ENCODE measurements at places on chromosomes 12 and 14.
A peak's percentile ranks its signal among the peaks of the same experiment; 100 is the strongest.

GRCh38 chr12:112196196-112196875 lies 71.0 kb downstream of the TRAFD1 start:
- DNase-seq = peak; percentile 42

DNA sequence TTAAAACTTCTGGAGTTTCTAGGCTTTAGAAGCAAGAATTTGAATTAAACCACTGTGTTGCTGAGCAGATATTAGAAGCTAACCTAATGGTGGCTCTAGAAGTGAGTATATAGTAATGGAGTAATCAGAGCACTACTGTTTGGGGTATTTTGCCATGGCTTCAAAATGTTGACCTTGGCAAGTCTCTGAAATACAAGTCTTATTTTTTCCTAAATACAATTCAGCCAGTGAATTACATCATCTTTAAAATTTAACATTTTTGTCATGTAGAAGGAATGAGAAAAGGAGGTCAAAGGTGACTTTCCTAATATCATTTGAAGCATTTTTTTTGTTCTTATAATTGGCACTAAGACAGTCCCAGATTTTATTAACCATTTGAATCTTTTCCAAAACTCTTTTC lies 25.2 kb downstream of the PMCH start:
- DNase-seq = no peak

- DNase-seq = no peak
These were observed 446.7 kb upstream of the TMEM132C start for GRCh38 chr12:127820271-127820670.

DNA sequence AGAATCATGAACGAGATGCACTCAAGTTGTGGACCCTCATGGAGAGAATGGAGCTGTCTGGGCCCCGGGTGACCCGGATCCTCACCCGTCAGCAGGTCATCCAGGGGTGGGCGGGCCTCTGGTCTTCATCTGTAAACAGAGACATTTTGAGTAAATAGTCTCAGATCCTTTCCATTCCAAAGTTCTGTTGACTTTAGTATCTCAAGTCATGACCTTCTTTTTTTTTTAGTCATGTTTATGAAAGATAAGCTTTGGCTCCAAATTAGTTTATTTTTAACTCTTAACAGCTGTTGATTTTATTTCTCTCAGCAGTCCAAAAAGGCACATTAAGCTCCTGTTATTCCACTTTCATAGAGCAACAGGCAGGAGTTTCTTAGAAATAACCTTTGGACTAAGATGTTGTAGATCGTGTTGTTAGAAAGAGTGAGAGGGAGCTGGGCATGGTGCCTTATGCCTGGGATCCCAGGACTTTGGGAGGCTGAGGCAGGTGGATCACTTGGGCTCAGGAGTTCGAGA lies 48.9 kb upstream of the AMN start:
- DNase-seq = no peak

DNA sequence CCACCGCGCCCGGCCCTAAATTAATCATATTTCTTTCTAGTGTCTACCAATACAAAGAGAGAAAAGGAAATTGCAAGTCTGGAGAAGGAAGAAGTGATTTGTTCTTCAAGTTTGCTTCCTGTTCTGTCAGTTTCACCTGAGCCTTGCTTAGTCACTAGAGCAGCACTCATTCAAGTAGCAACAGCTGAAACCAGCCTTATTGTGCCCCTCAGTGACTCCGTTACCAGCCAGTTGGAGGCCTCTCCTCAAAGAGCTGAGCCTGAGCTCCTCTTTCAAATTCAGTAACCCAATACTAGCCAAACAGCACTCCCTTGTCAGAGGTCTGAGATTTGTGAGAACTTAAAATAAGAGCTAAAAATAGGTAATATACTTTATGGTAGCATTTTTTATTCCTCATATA lies 17.4 kb downstream of the PAWR start:
- DNase-seq = no peak

- no peak for DNase-seq
These were observed 216.9 kb upstream of the PELI2 start for GRCh38 chr14:55901291-55901690.

DNA sequence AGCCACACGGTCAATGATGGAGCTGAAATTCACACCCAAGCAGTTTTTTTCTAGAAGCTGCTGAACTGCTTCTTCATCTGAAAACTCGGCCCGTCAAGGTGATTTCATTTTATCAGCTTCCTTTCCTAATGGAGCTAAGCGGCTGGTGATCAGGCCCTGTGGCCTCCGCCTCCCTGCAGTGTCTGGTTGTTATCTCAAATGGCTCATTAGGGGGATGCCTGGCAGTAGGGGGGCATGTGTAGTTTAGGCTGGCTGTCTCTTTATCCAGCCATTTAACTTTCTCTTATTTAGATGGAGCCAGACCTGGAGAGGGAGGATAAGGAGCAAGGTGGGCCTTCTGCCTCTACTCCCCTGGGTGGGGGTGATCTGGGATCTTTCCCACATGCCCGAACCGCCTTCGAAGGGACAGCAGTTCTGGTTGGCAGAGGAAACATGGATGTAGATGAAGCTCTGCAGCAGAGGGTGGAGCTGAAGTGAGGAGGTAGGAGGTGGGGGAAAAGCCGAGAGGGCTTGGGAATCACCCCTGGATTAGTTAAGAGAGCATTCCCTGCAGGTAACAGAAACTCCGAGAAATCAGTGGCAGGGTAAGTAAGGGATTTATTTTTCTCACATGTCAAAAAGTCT lies 64.4 kb downstream of the TGFB3 start:
- DNase-seq = no peak

DNA sequence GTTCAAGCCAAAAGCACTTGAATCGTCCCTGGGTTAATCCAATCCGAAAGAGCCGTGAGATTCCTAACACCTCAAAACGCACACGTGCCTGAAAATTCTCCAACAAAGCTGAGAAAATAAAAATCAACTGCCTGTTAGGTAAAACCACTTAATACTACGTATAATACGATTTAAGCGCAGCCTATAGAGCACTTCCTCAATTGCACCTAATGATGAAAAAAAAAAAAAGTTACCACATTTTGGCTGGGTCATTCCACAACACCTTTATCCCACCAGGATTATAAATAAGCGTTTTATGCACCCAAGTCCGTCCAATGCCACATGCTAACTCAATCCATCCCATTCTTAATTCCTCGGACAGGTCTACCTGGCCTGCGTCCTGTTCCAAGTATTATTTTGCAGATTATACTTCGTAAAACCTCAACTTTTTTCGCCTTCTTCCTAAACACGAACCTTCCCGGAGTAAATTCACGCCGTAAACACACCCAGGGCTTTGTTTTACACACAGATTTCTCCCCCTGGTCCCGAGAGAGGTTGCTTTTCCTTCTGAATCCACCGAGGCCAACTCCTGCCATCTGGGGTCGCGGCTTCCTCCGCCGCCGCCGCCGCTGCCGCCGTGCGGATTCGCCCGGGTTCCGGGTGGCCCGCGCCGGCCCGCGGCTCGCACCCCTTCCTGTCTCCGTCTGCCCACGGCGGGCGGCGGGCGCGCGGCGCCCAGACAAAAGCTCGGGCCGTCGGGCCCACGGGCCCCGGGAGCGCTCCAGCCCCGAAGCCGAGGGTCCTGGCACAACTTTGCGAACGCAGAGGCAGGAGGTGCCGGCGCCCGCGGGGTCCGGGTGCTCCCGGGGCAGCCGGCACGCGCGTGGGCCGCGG lies 66.2 kb downstream of the RNF34 start:
- peak; percentile 53 for DNase-seq

DNA sequence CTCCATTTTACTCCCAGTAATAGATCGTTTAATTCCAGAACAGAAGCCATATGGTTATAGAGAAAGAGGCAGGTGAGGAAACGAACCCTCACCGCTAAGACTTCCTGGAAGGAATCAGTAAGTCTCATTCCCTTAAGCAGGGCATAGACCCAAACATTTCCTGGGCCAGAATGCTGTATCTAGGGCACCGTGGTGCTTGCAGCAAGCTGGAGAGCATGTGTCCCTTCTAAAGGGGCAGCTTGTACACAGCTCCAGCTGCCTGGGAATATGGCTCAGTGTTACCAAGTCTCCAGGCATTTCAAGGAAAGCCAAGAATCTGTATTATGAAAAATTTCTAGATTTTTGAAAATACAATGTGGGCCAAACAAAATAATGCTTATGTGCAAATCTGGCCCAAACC lies 73.4 kb downstream of the PPM1H start:
- DNase-seq = no peak

GRCh38 chr12:132108211-132108832 lies 35.8 kb downstream of the DDX51 start:
- no peak for DNase-seq

DNA sequence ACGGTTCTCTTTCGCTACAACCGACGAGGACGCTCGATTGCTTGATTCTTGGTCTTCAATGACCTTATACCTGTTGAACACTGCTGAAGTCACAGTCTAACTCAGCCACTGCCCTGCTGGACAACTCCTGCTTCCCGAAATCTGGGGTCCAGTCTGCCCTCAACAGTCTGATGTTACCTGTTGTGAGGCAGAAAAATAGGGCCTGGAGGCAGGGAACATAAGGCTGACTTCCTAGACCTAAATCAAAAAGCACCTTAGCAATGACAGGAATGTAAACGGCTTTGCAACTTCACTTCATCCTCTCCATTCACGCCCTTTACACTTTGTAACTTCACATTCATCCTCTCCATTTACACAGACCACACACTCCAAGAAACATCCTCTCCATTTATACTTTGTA lies 597 bp upstream of the GLTP start:
- no peak for DNase-seq

DNA sequence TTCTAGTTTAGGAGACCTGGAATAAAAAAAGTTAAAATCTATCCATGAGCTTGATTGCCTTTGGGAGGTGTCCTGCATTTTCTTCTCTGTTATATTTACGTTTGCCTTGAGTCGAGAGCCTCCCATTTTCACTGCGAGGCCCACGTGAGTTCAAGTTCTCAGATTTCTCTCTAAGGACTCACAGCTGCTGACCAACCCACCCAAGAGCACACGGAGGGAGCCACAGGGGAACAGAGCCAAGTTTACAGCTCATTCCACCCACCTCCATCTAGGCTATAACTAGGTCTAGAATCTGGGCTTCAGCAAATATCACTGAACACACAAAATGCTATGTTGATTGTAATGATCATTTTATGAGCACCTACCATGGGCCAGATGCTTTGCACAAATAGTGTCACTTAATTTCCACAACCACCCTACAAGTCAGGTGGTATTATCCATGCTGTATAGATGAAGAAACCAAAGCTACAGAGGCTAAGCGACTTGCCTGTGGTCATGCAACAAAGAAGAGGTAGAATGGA lies 16.7 kb downstream of the ALDH1L2 start:
- DNase-seq = no peak

DNA sequence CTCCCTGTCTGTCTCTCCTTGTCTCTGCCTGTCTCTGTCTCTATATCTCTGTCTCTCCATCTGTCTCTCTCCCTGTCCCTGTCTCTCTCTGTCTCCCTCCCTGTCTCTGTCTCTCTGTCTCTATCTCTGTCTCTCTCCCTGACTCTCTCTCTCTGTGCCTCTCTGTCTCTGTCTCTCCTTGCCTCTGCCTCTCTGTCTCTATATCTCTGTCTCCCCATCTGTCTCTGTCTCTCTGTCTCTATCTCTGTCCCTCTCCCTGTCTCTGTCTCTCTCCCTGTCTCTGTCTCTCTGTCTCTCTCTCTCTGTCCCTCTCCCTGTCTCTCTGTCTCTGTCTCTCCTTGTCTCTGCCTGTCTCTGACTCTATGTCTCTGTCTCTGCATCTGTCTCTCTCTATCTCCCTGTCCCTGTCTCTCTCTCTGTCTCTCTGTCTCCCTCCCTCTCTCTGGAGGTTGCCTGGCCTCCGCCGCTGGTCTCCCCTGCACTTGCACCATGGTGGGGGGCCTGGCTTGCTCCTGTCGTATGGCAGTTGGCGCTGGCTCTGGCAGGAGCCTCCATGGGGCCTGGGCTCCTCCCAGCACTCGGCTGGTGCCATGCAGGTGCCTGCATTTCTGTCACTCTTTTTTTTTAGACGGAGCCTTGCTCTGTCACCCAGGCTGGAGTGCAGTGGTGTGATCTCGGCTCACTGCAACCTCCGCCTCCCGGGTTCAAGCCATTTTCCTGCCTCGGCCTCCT lies 28.3 kb downstream of the MMP17 start:
- DNase-seq = no peak

GRCh38 chr12:110112335-110112660 lies 11.9 kb upstream of the IFT81 start:
- no peak for DNase-seq

GRCh38 chr14:89430391-89431236 lies 13.6 kb upstream of the FOXN3 start:
- no peak for DNase-seq

- no peak for DNase-seq
These were observed 259.7 kb downstream of the NELL2 start for GRCh38 chr12:44616402-44616801.
